ENCODE measurements at places on chromosomes 1 and 21. TPM values are rescaled to one million over a fixed set of nuclear protein-coding genes. Genes with fewer than 3 reads are reported as not detected.

DNA sequence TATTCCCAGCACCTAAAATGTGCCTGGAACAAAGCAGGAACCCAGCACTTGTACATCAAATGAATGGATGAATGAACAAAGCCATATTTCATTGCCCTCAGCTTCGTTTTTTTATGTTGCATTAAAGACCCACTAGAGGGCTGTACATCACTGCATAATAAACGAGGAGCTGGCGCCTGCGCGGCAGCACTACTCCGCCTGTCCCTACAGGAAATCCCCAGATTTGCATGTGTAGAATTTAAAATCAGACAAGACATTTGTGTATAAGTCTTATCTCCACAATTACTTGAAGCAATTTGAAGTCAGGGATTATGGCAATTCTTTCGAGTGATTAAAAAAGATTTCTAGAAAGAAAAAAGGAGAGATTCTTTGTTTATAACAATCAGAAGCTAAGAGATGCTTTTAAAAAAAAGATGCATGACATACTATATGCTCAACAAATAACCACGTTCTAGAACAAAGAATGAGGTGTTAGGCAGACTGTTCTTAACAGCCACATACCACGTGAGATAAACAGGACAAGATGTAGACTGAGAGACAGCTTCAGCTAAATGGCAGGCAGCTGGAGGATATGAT, 5.4 kb upstream of the NEK2 start:
- no peaks in the 10 kb centered on the region for H3K36me3 ChIP-seq
- DNase-seq: peak; percentile 85
- no peak overlapping the region for H3K4me3 ChIP-seq
- no peaks in the 10 kb centered on the region for H3K4me1 ChIP-seq

GRCh38 chr1:245684166-245684565, 529.4 kb downstream of the KIF26B start:
- peaks cover 4% of the 10 kb centered on the region for H3K27me3 ChIP-seq
- H3K36me3 ChIP-seq: no peaks in the 10 kb centered on the region
- peaks cover 6% of the 10 kb centered on the region for H3K4me1 ChIP-seq
- H3K27ac ChIP-seq: no peak overlapping the region
- H3K4me3 ChIP-seq: no peak overlapping the region

DNA sequence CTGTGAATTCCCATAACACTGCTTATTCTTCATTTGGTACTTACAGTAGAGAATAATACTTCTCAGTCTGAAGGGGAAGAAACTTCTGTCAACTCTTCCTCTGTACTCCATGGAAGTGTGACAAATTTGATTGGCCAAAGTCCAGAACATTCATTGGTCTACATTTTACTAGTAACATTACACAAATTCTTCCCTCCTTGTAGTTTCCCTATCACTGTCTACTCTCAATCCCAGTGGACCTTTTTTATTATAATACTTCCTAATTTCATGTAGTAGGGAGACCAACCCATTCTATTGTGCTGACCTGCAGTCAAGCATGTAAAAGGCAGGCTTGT, 74.7 kb downstream of the ALG6 start:
- no peaks in the 10 kb centered on the region for H3K27me3 ChIP-seq
- H3K36me3 ChIP-seq: no peaks in the 10 kb centered on the region
- no peaks in the 10 kb centered on the region for H3K4me1 ChIP-seq

DNA sequence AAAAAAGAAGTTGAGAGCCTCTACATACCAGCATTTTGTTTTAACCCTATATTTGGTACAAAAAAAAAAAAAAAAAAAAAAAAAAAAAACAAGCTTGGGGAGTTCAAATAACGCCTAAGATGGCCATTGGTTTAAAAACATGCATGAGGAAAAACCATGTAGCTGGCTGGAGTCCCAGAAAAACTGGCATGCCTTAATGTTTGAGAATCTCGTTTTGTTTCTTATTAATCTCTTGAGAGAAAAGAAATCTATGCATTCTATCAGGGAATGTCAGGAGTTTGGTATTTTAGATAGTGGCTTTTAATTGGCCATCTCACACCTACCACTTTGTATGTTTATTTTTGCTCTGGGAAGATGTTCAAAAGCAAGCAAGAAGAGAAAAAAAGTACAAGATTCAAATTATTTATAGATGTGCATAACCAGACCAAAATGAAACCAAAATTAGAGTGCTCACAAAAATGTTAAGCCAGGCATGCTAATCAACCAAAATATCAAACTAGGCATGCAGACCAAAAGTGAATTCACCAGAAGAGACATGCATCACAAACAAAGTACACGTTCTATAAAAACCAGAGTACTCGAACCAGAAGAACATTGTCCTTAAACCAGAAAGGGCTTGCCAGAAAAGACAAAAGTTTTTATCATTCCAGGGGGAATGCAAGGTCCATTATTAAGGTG, 156.6 kb downstream of the AK5 start:
- no peak for DNase-seq
- no peak overlapping the region for H3K27ac ChIP-seq
- H3K27me3 ChIP-seq: no peaks in the 10 kb centered on the region
- H3K4me3 ChIP-seq: no peak overlapping the region

DNA sequence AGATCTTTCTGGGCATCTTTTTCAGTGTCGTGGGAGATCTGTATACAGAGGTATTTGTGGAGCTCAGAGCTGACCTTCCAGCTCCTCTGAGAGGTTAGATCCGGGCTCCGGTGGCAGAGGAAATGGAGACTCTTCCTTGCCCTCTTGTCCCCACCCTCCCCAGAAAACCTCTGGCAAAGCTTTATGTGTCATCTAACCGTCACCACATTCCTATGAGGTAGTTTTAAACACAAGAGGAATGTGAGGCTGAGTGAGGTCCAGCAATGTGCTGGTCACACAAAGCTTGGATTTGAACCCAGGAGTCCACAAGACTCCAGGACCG, 1.2 kb downstream of the CD160 start:
- no peak overlapping the region for H3K27ac ChIP-seq
- H3K36me3 ChIP-seq: no peaks in the 10 kb centered on the region
- H3K27me3 ChIP-seq: peaks cover 34% of the 10 kb centered on the region
- no peak for DNase-seq

DNA sequence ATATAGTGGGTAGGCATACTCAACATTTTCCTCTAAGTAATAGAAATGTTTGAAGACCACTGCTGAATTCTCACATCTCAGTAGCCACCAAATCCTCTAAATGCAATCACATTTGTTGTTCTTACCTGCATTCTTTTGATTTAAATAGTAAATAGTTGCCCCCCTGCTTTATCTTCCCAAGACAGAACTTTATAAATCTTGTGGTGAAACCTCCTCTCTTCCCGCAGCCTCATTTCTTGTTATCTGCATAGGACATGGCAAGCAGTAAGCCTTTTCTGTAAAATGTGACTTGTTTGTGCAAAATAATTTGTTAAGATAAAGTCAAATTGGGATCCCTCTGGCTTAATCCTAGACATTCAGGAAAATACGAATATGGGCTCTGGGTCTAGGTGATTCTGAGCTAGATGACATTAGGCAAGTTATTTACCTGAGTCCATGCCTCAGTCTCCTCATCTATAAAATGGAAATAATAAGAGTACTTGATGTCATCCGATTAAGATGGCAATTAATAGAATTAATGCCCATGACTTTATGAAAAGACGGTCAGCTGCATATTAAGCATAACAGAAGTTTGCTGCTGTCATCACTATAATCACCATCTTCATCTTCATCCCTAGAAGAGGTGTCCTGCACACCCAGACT, 77.7 kb downstream of the LRRC8C start:
- DNase-seq: no peak
- H3K4me1 ChIP-seq: peaks cover 16% of the 10 kb centered on the region
- no peaks in the 10 kb centered on the region for H3K27me3 ChIP-seq
- H3K36me3 ChIP-seq: no peaks in the 10 kb centered on the region
- H3K27ac ChIP-seq: no peak overlapping the region

DNA sequence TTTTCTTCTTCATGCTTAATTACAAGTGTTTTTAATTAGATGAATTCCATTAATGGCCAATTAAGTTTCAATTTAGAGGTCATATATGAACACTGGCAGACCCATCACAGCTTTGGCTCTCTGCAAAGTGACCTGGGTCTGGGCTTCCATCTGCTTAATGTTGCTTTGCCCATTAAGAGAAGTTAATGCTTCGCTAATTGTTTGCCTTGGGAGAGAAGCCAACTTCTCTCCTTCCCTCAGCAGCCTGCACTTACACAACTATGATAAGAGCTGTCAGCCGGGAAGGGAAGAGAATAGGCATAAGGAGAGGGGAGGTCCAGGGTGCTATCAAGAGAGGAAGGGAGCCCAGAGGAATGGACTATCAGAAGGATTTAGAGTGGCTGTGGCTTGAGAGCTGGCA, 29.0 kb upstream of the CCDC190 start:
- no peaks in the 10 kb centered on the region for H3K36me3 ChIP-seq
- H3K27me3 ChIP-seq: no peaks in the 10 kb centered on the region
- H3K4me1 ChIP-seq: peaks cover 23% of the 10 kb centered on the region
- H3K27ac ChIP-seq: no peak overlapping the region

DNA sequence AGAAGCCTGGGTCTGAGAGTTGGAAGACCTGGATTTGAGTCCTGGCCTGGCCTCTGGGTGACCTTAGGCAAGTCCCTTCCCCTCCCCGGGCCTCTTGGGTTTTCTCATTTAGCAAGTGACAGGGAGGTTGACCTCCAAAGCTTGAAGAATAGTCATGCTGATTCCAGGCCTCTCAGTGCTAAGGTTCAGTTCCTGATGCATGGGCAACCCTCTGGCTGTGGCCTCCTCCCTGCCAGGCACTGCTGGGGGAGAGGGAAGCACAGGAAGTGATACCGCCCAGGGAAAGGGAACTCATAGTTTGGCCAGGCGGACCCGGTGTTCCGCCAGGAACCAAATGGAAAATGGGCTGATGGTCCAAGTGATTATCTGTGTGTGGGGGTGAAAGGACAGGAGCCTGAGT, 23.6 kb upstream of the WASF2 start:
- no peaks in the 10 kb centered on the region for H3K27me3 ChIP-seq
- H3K4me3 ChIP-seq: no peak overlapping the region
- H3K4me1 ChIP-seq: peaks cover 15% of the 10 kb centered on the region
- H3K27ac ChIP-seq: no peak overlapping the region
- no peaks in the 10 kb centered on the region for H3K36me3 ChIP-seq

- DNase-seq: no peak
- no peaks in the 10 kb centered on the region for H3K27me3 ChIP-seq
- H3K27ac ChIP-seq: no peak overlapping the region
- no peaks in the 10 kb centered on the region for H3K4me1 ChIP-seq
- H3K4me3 ChIP-seq: no peak overlapping the region
- H3K36me3 ChIP-seq: no peaks in the 10 kb centered on the region
Measured at GRCh38 chr1:18869847-18870594, 10.6 kb upstream of the TAS1R2 start.

DNA sequence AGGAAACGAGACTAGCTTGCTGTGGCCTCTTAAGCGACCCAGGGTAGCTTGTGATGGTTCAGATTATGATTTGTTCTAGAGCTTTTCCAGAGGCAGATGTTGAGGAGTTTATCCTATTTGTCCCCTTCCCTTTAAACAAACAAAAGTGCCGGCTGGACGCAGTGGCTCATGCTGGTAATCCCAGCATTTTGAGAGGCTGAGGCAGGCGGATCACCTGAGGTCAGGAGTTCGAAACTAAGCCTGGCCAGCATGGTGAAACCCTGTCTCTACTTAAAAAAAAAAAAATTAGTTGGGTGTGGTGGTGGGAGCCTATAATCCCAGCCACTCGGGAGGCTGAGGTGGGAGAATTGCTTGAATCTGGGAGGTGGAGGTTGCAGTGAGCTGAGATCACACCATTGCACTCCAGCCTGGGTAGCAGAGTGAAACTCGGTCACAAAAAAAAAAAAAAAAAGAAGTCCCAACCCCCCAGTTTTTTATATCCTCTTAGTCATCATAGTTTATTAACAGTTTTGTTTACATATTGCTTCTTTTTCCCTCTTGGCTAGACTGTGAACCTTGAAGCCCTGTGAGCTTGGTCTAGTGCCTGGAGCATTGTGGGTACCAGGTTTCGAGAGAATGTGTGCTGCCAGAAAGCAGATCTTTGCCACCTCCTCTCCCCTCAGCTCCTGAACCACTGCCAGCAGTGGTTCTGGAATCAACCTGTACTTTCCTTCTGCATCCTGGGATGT, 29.8 kb downstream of the MAPKAPK2 start:
- H3K27ac ChIP-seq: no peak overlapping the region
- no peak for DNase-seq
- peaks cover 10% of the 10 kb centered on the region for H3K4me1 ChIP-seq
- no peak overlapping the region for H3K4me3 ChIP-seq

GRCh38 chr1:96782856-96783255, 61.3 kb downstream of the PTBP2 start:
- H3K36me3 ChIP-seq: peaks cover 60% of the 10 kb centered on the region
- H3K27me3 ChIP-seq: no peaks in the 10 kb centered on the region
- H3K4me3 ChIP-seq: no peak overlapping the region
- no peak overlapping the region for H3K27ac ChIP-seq

- DNase-seq: no peak
- H3K4me3 ChIP-seq: peak overlapping the region; percentile 89
- peaks cover 10% of the 10 kb centered on the region for H3K27me3 ChIP-seq
- H3K4me1 ChIP-seq: peaks cover 27% of the 10 kb centered on the region
Measured at GRCh38 chr1:200741551-200742207, 3.0 kb downstream of the CAMSAP2 start.

DNA sequence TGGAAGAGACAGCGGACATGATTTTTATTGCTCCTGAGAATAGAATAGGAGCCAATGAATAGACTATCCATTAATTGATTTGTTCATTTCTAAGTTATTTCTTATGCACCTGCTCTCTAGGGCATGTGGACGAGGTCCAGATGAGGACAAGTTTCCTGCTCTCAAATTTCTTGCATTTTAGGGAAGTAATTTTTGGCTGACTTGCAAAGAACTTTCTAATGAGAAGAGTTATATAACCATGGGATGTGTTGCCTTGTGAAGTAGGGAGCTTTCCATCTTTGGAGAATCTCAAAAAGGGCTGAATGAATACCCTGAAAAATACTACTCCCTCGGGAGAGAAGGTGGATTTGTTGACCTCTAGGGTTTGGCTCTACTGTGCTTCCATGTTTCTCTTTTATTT, 243.0 kb downstream of the KIF26B start:
- H3K4me1 ChIP-seq: no peaks in the 10 kb centered on the region
- DNase-seq: no peak
- H3K36me3 ChIP-seq: no peaks in the 10 kb centered on the region
- no peak overlapping the region for H3K27ac ChIP-seq

DNA sequence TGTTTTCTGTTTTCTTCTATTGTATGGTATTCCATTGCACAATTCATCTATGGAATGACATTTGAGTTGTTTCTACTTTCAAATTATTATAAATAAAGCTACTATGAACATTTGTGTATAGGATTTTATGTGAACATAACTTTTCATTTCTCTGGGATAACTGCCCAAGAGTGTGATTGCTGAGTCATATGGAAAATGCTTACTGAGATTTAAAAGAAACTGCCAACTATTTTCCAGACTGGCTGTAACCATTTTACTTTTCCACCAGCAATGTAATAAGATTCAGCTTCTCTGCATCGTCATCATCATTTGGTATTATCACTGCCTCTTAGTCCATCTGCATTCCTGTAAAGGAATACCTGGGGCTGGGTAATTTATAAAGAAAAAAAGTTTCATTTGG, 779.6 kb upstream of the PRMT6 start:
- H3K27ac ChIP-seq: no peak overlapping the region
- no peaks in the 10 kb centered on the region for H3K4me1 ChIP-seq
- H3K4me3 ChIP-seq: no peak overlapping the region
- H3K27me3 ChIP-seq: no peaks in the 10 kb centered on the region
- no peaks in the 10 kb centered on the region for H3K36me3 ChIP-seq

OR10J1 gene
- not detected for total RNA-seq

NBPF20 gene
- 0.68 TPM for total RNA-seq

DRAM2 gene
- total RNA-seq: 145 TPM

SLC30A10 gene
- total RNA-seq: 0.09 TPM
